ENCODE measurements at places on chromosomes 4 and X.

GRCh38 chrX:149837167-149837566 is 43.8 kb upstream of the MAGEA8 start:
- no peak for DNase-seq

GRCh38 chrX:20300822-20301221 is 34.1 kb upstream of the RPS6KA3 start:
- no peak for DNase-seq

- no peak for DNase-seq
These were observed 45.1 kb upstream of the PPARGC1A start for GRCh38 chr4:23934915-23935314.

DNA sequence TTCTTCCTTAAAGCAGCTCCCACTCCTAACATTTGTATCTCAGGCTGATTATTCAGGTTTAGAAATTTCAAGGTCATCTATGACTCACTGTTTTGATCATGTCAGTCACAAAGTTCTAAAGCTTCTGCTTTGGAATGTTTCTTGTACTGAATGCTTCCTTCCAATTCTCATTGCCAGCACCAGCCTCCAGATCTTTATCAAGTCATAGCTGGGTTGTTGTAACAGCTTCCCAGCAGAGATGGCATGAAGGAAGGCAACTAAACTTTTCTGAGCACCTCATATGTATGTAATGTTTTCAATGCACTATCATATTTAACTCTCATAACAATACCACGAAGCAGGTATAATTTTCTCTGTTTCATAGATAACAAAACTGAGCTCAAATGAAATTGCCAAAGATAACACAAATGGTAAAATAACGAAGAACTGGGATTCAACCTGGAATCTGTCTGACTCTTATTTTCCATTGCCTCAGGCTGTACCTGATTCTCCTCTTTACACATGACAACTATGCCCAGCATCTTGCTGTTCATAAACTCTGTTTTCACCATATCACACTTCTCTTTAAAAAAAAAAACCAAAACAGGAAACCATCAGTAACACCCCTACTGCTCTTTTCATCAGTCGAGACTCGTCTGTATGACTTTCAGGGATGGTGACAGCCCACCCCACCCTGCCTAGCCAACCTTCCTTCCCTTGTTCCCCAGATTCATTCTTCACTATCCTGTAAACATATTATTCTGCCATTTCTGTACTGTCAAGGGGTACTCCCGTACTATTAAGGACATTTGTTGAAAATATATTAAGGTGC is 13.4 kb downstream of the TRPC3 start:
- DNase-seq, result no peak

Data from stimulated activated CD8-positive, alpha-beta memory T cell treated with anti-CD3 and anti-CD28 coated beads, Interleukin-12 subunit alpha, Interleukin-12 subunit beta, amount 100 ng/mL, for 4 hours (primary cell).